Hematopoietic multipotent progenitor cell treated with erythropoietin and hydrocortisone succinate and interleukin-3 and kit ligand, for 8 days (in vitro differentiated cells): ENCODE measurements at places on chromosomes 5 and 9.

DNA sequence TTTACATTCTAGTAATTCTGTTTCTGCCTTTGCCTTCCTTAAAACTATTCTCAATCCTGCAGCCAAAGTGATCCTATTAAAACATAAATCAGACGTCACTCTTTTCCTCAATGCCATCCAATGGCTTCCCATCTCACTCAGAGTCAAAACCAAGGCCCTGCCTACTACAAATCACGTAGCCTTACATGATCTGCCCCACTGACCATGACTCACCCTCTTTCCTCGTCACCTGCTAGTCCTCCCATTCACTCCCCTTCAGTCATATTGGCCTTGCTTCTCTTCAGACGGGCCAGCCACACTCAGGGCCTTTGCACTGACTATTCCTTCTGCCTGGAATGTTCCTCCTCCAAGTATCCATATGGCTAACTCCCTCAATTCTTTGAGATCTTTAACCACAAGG is 39.0 kb upstream of the DMXL1 start:
- DNase-seq = no peak

DNA sequence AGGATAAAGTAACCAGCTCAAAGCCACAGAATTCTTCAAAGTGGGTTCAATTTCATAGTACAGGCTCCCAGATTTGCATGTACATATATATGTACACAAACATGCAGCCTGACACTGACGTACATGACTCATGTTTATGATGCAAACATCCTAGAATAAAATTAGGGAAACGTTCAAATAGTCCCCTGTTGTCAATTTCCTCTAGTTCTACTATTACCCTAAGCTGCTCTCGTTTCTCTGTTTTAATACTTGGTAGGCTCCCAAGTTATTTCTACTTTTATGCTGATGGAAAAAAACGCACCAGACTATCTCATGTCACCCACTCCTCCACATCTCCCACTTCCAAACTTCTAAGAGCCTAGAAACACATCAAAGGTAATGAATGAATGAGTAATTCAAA is 229.7 kb downstream of the EPB41L4A start:
- DNase-seq = no peak

DNA sequence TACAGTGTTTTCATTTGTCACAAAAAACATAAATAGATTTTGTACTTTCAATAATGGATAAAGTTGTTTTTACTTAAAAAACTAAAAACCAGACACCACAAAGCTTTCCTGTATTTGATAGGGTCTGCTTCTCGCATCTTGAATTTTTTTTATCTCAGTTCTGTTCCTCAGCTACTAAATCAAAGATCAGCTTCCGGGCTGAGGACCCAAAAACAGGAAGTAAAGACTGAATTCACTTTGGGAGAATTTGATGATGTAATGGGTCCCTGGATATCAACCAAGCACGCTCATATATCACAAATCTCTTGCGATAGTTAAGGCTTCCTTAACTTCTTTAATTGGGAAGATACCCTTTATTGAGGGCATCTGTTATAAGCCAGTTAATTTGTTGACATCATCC is 24.1 kb downstream of the ITK start:
- no peak for DNase-seq

GRCh38 chr5:163889369-163889768 is 383.9 kb downstream of the MAT2B start:
- no peak for DNase-seq

- DNase-seq = no peak
These were observed 70.8 kb downstream of the RAB24 start for GRCh38 chr5:177232761-177233160.

DNA sequence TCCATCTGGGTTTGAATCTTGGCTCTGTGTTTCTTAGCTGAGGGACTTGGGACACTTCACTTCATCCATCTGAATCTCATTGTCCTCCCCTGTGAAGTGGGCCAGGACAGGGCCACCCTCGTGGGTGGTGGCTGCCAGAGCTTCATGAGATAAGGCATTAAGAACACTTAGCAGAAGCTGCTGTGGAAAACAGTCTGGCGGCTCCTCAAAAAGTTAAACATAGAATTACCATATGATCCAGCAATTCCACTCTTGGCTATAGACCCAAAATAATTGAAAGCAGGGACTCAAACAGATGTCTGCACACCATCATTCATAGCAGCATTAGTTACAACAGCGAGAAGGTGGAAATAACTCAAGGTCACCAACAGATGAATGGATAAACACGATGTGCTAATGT is 42.4 kb upstream of the GGTA1 start:
- no peak for DNase-seq

GRCh38 chr5:56250011-56250410 is 16.9 kb upstream of the ANKRD55 start:
- DNase-seq = no peak

DNA sequence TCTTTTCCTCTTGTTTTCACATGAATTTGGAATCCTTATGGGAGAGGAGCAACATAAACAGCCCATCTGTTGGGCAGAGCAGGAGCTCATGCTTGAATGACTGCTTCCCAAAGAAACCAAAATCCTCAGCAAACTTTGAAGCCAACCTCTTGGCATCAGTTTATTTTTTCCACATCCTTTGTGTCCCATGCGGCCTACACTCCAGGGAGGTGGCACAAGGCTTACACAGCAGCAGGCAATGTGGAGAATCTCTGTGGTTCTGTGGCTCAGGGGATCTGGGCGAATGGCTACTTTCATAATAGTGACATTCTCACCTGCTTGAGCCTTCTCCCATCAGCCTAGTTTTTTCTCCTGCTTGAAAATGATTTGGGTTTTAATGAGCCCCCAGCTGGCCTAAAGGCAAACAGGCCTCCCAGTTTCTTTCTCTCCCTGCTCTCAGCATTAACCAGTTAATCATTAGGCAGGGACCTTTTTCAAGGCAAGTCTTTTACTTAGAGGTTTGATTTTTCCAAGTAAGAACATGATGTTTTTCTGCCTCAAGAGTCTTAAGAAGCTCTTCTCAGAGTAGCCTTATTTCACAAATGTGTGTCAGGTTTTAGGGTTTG is 370.3 kb downstream of the ARHGEF28 start:
- no peak for DNase-seq

DNA sequence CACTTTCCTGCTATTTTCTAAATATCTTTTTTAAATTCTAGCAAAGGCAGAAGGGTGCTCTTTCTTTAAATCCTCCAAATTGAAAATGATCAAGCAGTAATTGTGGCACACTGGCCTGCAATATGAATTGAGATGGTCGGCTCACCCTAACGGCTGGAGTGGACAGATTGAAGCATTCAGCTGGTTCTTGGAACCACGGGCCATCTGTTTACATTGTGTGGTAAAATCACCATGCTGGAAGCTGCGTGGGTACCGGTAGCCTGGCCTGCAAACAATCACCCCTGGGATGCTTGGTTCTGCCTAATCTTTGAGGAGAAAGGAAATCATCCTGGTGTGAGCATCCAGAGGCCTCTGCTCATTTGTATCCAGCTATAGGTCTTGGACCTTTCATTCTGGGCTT is 289.3 kb downstream of the ZNF608 start:
- DNase-seq = no peak

DNA sequence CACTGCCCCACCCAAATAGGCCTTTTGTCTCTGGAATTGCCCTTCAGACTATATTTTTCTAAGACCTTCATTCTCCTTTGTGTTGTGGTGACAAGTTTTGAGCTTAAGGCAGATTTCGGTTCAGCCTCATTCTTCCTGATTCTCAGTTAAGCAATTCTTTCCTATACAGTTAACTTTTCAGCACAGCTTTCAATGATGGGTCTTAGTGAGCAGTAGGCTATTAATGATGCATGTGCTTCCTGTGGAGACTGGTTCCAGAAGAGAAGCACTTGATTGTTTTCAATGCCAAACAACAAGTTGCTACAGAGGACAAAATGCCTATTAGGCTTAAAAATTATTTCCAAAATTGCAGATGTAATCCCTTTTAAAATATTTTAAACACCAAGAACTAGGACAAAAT is 47.7 kb upstream of the TLX3 start:
- peak; percentile 3 for DNase-seq

DNA sequence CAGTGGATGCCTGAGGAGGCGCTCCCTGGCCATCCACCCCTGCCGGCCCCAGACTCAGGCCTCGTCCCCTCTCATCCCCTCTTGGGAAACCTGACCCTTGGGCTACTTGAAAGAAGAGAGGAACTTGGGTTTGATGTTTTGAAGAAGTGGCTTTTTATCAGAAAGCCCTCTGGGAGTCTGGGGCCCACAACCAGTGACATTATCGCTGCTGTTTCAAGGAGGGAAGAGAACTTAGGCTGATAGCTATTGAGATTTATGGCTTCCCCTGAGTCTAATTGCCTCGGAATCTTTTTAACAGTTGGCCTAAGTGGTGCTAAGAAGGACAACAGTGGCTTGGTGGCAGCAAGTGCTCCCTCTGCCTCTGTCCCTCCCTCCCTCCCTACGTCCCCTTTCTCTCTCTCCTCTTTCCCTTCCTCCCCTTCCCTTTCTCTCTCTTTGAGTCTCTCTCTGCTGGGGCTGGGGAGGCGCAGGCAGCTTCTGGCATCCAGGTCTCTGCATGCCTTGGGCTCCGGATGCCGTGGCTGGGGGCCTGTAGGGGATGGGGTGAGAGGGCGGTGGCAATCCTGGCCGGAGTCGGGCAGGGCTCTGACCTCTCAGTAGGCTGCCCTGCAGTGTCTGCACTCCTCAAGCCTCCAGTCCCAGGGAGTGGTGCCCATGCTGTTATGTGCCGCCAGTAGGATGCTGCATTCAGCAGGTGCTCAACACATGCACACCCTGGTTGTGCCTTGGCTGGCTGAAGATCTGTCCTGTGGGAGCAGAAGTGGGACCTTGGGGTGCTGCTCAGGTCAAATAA is 49.6 kb upstream of the RXRA start:
- DNase-seq = peak; percentile 28

- DNase-seq = no peak
These were observed 619.4 kb downstream of the TLE1 start for GRCh38 chr9:81069923-81070322.

DNA sequence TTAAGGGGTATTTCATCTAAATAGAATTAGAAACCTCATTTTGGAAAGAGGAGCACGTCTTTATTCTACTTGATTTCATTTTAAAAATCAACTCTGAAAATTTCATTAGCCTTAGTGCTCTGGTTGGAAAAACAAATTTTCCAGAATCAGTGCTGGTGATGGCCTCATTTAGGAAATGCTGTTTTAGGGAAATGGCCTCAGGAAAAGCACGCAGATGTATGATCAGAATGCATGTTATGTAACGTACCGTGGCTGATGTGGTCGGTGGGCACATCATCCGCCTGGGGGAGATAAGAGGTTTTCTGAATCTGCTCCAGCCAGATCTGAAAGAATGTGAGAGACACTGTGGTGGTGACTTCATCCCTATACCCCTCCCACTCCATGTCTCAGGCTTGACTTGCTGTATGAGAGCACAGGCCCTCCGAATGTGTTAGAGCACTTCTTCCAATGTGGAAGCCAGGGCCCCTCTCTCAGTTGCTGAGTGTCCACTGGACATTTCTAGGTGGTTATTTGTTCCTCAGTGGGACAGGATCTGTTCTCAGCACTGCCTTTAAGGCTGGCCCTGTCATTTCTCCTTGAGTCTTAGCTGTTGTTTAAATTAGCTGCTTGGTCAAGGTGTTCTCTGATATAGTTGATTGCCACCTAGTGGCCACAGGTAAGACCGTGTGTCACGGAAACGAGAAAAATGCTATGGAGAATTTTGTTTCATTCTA is 96.5 kb downstream of the ARHGAP26 start:
- peak; percentile 75 for DNase-seq

DNA sequence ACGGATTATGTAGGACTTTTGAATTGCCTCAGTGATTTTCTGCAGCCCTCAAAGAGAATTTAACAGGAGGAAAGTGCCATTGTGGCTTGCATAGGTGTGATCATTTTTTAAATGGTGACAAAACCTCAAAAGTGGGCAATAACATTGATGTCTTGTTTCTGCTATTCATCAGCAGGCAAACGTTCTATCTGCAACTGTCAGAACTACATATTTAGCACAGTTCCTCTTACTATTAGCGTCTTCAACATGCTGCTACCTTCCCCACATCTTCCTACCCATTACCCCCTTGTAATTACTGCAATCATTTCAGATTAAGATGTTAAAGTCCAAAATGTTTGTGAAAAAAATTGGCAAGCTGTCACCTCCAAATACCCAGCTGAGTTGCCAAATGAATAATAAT is 254.6 kb downstream of the SMARCA2 start:
- DNase-seq = no peak

DNA sequence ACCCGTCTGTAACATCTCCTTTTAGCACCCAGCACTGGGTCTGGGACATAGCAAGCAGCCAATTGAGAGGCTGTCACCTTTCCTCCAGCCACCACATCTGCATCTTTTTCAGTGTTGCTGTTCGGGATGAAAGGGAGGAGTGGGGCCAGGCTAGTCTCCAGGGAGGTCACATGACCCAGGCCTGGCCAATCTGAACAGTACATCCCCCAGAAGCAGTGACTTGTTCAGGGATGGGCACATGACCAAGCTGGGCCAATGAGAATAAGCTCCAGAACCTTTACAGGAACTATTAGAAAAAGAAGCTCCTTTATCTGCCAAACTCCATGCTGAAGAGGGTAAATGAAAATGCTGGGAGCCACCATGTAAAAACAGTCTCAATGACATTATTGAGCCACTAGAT is 359.0 kb downstream of the SLIT3 start:
- peak; percentile 40 for DNase-seq

DNA sequence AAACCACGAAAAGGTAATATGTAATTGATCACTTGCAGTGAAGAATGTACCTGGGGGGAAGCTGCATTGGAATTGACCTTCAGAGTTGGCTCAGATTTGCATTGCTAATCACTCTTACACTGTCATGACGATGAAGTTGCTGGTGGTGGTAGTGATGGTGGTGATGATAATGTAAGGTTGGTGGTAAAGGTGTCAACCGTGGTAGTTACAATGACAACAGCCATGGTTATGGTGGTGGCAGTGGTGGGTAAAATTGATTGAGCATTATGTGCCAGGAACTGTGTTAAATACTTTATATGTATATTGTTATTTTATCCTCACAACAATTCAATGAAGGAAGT is 282.4 kb downstream of the NR3C1 start:
- no peak for DNase-seq

- no peak for DNase-seq
These were observed 8.4 kb downstream of the SEMA5A start for GRCh38 chr5:9537223-9538141.

- no peak for DNase-seq
These were observed 219.5 kb downstream of the RANBP17 start for GRCh38 chr5:171081319-171081718.

- DNase-seq = no peak
These were observed 31.6 kb downstream of the CDH6 start for GRCh38 chr5:31225118-31225517.

GRCh38 chr9:90059436-90059835 is 454.6 kb downstream of the GADD45G start:
- DNase-seq = no peak
